ENCODE measurements at places on chromosomes 1 and 21.

DNA sequence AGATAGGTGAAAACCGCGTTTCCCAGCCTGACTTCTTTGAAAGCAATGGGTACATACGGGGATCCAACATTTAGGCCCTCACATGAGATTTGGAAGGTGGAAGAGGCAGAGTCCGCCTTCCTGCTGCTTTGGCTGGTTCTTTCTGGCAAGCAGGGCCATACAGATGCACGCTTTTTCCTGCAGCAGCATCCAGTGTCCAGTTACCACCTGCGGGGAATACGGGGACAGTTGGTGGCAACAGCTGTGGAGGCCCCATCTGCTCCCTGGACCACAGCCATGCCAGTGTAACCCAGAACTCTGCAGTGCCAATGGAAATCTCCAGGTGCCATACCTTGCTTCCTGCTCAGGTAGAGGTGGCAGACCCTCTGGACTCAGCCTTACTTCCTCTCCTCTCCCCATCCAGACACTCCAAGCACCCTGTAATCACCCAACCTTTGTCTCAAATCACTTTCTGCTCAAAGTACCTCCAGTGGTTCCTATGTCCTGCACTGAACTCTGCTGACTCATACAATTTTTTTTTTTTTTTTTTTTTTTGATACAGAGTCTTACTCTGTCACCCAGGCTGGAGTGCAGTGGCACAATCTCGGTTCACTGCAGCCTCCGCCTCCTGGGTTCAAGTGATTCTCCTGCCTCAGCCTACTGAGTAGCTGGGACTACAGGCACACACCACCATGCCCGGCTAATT is 68.3 kb downstream of the SLC16A1 start:
- DNase-seq = no peak

DNA sequence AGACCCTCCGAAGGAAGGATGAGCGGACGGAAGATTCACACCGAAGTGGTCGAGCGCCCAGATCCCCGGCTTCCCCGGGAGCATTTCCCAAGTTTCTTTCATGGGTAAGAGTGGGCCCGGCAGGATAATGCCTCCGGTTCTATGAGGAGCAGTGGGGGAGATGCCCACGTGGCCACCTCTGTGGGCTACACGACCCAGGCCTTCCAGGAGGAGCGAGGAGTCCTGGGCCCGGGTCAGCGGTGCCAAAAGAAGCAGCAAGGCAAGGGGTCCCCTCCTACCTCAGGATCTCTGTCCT is 7.9 kb upstream of the NBPF11 start:
- DNase-seq = no peak

GRCh38 chr1:111754984-111755330 is 744 bp upstream of the DDX20 start:
- no peak for DNase-seq

DNA sequence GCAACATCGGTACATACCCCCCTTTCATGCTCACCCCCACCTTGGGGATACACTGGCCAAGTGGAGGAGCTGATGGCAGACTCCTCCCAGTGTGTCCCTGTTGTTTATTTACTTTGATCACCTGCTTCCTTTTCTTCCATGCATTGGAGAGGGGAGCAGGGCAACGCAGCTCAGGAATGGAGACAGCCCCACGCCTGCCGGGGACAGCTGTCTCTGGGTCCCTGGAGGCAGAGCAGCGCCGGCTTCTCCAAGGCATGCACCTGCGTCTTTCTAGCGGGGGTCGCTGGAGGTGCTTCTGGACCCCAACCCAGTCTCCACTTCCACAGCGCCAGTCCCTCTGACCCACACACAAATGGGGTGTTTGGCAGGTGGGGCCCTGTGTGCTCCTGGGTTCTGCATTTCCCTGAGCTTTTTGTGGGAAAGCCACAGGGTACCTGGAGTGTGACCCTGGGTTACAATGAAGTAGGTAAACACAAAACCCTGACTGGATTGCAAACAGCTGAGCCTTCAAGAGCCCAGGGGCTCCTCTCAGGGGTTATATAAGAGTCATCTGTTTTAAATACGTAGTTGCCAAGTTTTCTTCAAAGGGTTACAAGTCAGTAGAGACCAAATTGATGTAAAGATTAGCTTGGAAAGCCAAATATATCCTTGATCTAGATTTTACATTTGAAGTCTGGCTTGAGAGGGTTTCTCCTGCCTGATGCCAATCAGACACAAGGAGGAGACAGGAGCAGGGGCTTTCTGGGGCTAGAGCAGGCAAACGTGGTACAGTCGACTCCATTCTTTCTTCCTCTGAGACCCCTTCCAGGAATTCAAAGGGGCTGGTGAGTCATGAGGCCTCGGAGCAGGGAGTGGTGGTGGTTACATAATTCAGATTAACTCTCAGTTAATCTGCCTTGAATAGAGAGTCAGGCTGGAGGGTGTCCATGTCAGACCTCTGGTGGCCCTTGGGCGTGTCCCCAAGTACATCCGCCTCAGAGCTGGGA is 4.5 kb downstream of the AJAP1 start:
- peak; percentile 19 for DNase-seq

DNA sequence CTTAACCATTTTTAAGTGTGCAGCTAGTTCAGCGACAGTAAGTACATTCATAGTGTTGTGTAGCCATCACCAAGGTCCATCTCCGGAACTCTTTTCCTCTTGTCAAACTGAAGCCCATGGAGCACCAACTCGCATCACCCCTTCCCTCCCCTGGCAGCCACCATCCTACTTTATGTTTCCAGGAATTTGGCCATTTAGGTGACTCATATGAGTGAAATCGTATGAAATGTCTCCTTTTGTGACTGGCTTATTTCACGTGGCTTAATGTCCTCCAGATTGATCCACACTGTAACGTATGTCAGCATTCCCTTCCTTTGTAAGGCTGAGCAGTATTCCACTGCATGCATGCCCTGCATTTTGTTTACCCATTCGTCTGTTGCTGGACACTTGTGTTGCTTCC is 2.5 kb downstream of the COL6A2 start:
- DNase-seq = no peak

DNA sequence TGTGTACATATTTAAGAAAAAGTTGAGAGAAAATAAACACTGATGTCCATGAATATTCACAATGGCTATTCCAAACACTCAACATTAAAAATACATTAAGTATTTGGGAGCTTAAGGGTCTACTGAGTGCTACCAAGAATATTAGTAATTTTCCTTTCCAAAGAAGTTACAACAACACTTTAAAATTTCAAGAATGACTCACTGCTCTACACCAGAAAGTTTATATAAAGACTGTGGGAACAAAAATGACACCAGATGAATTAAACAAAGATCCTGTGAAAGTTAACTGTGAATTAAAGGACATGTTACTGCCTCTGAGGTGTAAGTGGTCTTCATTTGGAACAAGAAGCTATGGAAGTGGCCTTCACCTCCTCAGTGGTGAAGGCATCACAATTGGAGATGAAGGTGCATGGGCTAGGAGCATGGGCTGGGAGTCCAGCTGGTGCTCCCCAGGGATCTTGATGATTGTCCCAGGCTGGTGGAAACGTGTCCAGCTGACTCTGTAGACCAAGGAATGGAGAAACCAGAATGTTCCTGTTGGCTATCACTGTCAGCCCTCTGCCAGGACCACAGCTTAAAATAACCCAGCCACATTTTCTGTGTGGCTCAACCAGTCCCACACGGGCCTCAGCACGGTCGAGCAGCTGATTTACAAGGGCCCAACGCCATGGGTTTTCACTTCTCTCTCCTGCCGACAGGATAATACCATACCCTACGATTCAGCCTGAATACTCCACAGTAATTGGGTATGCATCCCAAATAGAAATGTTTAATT is 28.8 kb downstream of the TAF5L start:
- no peak for DNase-seq

- DNase-seq = no peak
These were observed 7.3 kb upstream of the TINAGL1 start for GRCh38 chr1:31568895-31569595.

- DNase-seq = no peak
These were observed 7.2 kb downstream of the SLAMF1 start for GRCh38 chr1:160639652-160640051.

GRCh38 chr1:64581135-64581842 is 111.4 kb downstream of the CACHD1 start:
- DNase-seq = peak; percentile 44

DNA sequence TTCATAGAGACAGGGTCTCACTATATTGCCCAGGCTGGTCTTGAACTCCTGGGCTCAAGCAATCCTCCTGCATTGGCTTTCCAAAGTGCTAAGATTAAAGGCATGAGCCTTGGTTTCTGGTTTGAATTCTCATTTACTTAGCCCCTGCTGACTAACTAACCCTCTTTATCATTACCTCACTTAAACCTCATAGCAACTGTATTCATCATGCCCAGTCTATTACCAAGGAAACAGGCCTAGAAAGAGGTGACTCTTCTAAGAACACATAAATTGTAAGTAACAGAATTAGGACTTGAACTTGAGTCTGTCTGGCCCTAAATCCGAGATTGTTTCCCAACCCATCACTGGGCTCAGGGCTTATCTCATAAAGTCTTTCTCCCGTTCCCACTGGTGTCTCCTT is 44.2 kb downstream of the TMEM53 start:
- no peak for DNase-seq

- no peak for DNase-seq
These were observed 30.7 kb upstream of the ACTRT2 start for GRCh38 chr1:2990376-2991115.

GRCh38 chr1:223748773-223749733 is 36.7 kb downstream of the CAPN2 start:
- no peak for DNase-seq

- DNase-seq = no peak
These were observed 15.8 kb downstream of the OLFM3 start for GRCh38 chr1:101980974-101981373.

DNA sequence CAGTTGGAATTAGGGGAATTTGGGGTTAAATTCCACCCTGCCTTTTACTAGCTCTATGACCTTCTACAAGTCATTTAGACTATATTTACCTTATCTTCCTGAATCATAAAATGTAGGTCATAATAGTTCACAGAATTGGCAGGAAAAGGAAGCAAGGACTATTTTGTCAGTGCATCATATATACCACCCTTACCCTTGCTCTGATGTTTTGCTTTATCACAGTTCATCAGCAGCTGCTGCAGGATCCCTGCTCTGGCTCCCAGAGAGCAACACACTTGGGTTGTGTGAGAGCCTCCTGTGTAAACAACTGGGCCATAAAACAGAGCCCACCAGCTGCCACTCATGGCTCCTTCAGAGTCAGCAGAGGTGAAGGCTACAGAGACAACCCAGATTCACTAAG is 631.6 kb upstream of the CAMK1G start:
- DNase-seq = no peak

DNA sequence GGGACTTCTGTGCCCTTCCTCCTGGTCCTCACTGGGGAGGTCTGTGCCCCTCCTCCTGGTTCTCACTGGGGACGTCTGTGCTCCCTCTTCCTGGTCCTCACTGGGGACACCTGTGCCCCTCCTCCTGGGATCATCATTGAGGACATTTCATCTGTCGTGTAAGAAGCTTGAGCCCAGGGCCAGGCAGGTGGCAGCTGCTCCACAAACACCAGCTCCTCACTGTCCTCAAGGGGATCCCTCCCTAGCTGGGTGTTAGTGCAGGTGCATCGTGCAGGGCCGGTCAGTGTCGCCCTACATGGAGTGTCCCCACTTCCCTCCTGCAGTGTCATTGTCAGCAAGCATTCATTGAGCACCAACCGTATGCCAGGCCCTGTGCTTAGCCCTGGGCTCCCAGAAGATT is 312.7 kb downstream of the PTPRU start:
- DNase-seq = no peak

DNA sequence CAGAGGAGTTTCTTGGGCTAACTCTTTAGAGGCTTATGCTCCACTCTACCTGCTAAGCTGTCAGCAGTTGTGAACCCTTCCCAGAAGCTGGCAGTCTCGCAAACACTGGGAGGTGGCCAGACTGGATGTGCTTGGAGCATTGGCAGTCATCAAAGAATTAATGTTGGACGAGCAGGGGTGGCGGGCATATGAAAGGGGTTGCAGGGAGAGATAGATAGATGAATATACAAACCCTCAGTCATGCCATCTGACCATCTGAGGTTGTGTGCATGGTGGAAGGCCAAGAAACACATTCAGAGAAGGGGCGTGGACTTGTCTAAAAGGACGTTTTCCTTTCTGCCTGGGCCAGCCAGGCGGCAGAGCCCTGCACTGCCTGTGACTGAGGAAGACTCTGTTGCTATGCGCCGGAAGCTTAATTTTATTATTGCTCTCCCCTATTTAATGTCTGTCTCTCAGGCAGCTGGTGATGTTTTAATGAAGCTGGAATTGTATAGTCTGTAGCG is 164.4 kb downstream of the PBX1 start:
- DNase-seq = no peak

DNA sequence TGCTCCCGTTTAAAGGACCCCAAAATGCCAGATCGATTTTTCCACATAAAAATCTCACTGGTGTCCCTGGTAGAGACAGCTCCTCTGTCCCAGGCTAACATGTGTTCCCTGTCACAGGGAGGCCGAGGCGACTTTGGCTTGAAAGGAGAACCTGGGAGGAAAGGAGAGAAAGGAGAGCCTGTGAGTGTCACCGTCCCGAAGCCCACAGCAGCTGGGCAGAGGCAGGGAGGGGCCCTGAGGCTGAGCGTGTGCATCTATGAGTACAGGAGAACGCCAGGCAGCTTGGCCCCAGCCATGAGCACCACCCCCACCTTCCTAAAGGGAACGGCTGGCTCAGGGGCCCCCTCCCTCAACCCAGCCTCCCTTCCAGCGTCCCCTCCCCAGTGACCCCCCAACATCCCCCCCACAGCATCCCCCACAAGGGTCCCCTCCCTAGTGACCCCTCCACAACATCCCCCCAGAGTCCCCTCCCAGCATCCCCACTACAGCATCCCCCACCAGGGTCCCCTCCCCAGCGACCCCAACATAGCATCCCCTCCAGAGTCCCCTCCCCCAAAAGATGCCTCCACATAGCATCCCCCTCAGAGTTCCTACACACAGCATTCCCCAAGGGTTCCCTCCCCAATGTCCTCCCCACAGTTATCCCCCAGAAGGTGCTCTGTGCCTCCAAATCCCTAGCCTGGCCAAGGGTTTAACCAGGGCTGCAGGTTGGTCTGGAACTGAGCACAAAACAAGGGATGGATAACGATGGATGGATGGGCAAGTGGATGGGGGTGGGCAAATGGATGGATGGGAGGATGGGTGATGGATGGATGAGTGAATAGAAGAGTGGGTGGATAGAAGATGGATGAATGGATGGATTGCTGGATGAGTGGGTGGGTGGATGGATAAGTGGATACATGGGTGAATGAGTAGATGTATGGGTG is 25.1 kb downstream of the COL6A2 start:
- no peak for DNase-seq

- peak; percentile 65 for DNase-seq
These were observed 13.5 kb downstream of the SLC9A1 start for GRCh38 chr1:27141266-27142003.

DNA sequence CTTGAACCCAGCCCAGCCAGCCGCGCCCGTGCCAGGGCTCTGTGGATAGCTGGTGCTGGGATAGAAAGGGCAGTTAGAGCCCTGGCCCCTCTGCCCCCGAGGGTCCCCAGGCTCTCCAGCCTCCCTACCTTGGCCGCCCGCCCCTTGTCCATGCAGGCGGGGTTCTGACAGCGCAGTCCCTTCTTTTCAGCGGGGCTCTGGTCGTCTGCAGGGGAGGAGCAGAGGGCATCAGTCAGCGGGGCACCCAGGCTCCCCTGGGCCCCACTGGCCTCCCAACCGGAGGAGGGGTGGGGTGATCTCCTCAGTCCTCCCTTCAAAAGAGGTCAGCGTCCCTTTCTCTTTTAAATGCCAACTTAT is 4.9 kb upstream of the PLEKHG5 start:
- no peak for DNase-seq

GRCh38 chr1:10065344-10065685 is 32.6 kb downstream of the UBE4B start:
- no peak for DNase-seq
